ENCODE measurements at places on chromosomes 5 and 9. TPM values are rescaled to one million over a fixed set of nuclear protein-coding genes. Genes with fewer than 3 reads are reported as not detected.

Gene LPAR1
- 47.5 TPM for total RNA-seq

Gene FAM163B
- total RNA-seq: not detected

Gene CTXN3
- not detected for total RNA-seq

Gene ADGRD2
- total RNA-seq: not detected

Gene ELOVL7
- not detected for total RNA-seq

Gene MRNIP
- total RNA-seq: 15.3 TPM

Gene ARID3C
- 0.45 TPM for total RNA-seq

Gene OBP2A
- total RNA-seq: not detected

Gene TGFBR1
- total RNA-seq: 58.0 TPM

Gene OLFM1
- total RNA-seq: not detected

Gene PRKAA1
- 75.5 TPM for total RNA-seq

Gene UHRF2
- 91.8 TPM for total RNA-seq

Gene EGFL7
- 8.9 TPM for total RNA-seq

Gene ZNF189
- total RNA-seq: 14.6 TPM

Gene RORB
- total RNA-seq: not detected

Gene NTRK2
- not detected for total RNA-seq

Gene PCDHA1
- total RNA-seq: 0.06 TPM

Gene SPINK13
- total RNA-seq: not detected

Gene INSL4
- not detected for total RNA-seq

Gene CLK4
- total RNA-seq: 13.3 TPM

Gene LCN6
- total RNA-seq: not detected

Gene RNF183
- total RNA-seq: not detected

Gene PDCD1LG2
- total RNA-seq: 18.3 TPM

Gene BNIP1
- total RNA-seq: 17.4 TPM

Gene STK32A
- not detected for total RNA-seq

Gene PCDHB12
- 3.6 TPM for total RNA-seq

Gene UBE2QL1
- total RNA-seq: not detected

Gene FOXD4
- 0.52 TPM for total RNA-seq

Gene CRAT
- 41.9 TPM for total RNA-seq

Gene WDR38
- total RNA-seq: not detected
